ENCODE measurements at places on chromosomes 1 and 21.

GRCh38 chr1:39656391-39656790 lies 15.5 kb downstream of the NT5C1A start:
- no peak for DNase-seq

DNA sequence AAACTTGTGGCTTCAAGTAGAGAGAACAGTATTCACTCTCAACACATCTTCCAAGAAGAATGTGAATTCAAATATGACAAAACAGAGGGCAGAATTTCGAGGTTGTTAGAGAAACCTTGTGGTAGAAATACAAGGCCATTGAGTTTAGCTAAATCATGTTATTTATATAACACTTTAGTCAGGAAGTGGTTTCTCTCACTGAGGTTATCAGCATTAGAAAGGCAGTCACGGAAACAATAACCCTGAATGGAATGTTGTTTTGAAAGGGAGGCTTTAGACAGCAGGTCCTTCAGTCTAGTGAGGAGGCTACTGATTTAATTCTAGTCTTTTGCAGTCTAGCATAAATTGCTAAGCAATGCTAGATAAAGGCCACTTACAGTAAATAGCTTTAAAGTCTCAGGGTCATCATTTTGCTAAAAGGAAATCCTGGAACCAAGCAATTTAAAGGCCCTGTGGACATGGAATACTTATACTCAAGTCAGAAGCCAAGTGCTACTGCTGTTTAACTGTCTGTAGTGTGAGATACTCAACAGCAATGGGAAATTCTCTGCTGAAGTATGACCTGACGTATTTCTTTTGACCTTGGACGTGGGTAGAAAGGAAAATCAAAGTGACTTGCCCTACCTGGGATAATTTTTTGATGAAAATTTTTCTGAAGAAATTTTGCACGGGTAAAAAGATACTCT lies 89.0 kb upstream of the CHODL start:
- no peak for DNase-seq

DNA sequence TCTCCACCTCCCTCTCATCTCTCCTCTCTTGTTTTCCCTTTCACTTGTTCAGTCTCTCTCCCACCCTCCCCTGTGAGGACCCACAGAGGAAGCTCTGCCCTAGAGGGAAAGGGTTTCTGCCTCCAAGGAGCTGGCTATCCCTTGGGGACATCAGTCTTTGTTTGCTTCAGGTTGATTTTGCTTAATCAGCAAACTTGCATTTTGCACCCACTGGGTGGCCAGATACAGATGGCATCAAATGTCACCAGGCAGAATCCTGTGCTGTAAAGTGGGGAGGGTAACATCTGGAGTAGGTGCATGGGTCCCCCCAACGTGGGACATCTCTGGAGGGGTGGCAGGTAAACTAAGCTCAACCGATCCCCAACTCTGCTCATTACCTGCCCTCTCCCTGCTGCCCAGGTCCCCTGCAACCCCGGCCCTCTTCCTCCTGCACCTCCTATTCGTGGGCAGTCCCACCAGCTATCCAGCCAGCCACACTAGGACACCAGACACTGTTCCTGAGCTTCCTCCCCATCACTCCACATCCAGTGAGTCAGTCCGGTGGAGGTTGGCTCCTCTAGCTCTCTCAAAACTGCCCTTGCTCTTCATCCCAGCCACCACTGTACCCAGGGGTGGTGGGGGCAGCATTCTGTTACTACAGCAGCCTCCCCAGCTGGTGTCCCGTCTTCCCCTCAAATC lies 123.3 kb downstream of the KCNN3 start:
- no peak for DNase-seq

- no peak for DNase-seq
Measured at GRCh38 chr1:39919545-39919944, 17.8 kb upstream of the MYCL start.

DNA sequence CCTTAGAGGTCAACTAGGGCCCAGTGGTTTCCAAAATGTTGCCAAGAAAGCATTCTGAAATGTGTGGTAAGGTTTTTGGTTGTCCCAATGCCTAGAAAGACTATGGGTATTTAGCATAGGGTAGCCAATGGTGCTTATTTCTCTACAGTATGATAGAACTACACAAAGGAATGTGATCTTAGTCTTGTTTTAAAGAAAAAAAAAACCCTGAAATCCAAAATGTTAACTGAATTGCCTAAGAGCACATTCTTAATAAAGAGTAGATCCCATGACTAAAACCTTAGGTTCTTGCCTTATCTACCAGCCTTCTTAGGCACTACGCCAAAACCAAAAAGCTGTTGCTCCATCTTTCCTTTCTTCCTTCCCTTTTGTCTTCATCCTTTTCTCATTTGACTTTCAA lies 428.2 kb downstream of the MRPL39 start:
- no peak for DNase-seq

All from activated CD8-positive, alpha-beta memory T cell treated with anti-CD3 and anti-CD28 coated beads for 1 hour (primary cell).